ENCODE measurements at places on chromosomes 2 and 18. TPM values are rescaled to one million over a fixed set of nuclear protein-coding genes. Genes with fewer than 3 reads are reported as not detected.

- DNase-seq: no peak
These were observed 21.6 kb upstream of the SCLY start for GRCh38 chr2:238039151-238039550.

DNA sequence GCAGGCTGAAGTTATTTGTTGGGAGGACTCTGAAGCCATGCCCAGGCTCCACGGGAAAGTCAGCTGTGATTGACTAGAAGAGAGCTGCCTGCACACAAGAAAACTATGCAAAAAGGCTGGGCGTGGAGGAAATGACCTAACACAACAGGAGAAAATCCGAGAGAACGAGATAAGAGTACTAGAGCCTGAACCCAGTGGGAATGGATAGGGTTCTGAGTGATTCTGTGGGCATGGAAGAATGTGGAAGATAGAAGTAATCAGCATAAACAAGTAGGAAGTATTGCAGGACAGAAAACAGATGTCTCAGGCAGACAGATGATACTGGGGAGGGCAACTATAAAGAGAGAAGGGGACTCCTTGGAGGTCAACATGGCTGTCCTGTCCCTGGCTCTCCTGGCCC, 12.1 kb upstream of the COPS8 start:
- DNase-seq: no peak

DNA sequence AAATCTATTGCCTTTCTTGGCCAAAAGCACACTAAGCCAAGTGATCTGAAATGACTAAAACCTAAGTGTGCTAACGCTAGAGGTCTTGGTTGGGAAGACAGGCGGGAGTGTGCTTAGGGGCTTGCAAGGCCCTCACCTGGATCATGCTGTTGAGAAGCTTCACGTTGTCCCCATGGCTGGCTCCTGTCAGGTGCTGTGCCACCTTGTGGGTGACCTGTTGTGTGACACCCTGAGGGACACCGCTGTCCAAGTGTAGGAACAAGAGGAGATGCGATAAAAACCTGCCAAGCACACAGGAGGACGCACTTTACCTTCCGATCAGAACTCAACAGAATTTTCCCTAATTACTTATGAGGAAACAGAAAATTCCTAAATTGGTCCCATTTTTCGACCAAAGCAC, 50.8 kb downstream of the EPG5 start:
- DNase-seq: no peak

- no peak for DNase-seq
These were observed 253.7 kb upstream of the THUMPD2 start for GRCh38 chr2:40032650-40033319.

- DNase-seq: no peak
These were observed 106.4 kb downstream of the MBD2 start for GRCh38 chr18:54117853-54118773.

FNDC4 gene
- 1.6 TPM for total RNA-seq

DNA sequence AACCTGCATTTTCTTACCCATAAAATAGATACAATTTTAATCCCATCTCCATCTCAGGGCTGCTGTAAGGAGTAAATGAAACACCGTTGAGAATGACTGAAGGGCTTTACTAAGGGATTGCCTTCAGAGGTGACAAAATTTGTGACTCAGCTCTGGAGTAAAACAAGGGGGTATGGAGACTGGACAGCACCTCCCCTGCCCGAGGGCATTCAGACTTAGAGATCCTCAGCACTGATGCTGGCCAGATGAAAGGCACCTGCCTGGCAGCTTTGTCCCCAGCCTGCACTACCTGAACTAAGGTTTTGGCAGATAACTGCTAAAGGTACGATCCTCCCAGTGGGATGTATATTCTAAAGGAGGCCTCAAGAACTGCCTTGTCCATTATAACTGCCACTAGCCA, 105.9 kb upstream of the STPG4 start:
- no peak for DNase-seq

DNA sequence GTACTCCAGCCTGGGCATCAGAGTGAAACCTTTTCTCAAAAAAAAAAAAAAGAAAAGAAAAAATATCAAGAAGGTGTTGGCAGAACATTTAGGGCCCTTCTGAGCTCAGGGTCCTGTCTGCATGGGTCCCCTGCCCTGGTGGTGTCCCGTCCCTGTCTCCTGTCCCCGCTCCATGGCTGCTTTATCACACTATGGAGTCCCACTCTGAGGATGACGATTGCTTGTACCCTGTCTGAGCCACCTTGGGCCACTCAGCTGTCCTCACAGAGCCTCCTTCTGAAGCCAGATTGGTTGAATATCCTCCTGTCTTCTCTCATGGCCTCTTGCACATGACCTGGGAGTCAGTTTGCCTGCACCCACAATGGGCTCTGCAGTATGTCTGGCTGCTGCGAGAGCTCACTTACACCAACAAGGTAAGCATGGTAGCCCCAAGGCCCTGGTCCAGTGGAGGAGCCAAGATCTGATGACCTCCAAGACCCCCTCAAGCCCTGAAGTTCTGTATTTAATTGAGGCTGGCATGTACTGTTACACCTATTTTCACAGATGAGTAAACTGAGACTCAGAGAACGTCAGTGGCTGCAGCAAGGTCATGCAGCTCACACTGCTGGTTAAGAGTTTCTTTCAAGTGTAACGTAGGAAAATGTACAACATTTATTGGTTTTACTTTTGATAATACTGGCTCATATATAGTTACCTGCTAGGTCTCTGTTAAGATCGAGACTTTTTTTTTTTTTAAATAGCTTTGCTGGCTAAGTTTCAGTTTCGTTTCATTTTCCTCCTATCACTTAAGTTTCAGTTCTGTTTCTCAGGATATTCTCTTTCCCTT, 16.9 kb upstream of the ZCCHC2 start:
- DNase-seq: no peak

LINC00305 gene
- total RNA-seq: not detected

ASXL3 gene
- 1.4 TPM for total RNA-seq

DNA sequence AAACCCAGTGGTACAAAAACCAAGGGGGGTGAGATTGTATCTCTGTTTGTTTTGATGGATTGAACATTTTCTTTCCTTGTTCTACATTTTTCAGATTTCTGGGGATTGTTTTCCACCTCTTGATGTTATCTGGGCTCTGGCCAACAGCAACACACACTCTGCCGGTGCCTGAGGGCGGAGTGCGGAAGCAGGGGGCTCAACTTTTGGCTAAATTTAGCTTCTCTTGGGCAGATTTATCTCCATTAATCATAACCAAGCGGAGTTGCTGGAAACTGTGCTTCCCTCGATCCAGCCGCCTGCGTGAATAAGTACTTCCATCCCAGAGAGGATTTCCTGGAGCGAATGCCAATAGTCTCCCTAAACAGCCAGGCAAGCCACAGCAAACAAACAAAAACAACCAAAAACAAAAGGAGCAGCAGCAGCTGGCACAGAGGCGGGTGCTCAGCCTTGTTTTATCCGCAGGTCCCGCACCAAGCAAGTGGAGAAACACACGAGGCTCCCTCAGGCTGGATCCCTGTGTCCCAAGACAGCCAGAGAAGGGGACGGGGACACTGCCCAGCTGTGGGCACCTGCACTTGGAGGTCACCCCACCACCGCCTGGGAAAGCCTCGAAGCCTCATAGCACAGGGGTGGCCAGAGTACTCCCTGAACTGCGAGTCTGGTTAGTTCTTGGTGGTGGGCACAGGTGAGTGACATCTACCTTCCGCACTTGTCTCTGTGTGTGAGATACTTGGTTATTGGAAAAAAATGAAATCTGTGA, 143.4 kb downstream of the NDUFA10 start:
- DNase-seq: no peak

SCN2A gene
- 0.35 TPM for total RNA-seq

DNA sequence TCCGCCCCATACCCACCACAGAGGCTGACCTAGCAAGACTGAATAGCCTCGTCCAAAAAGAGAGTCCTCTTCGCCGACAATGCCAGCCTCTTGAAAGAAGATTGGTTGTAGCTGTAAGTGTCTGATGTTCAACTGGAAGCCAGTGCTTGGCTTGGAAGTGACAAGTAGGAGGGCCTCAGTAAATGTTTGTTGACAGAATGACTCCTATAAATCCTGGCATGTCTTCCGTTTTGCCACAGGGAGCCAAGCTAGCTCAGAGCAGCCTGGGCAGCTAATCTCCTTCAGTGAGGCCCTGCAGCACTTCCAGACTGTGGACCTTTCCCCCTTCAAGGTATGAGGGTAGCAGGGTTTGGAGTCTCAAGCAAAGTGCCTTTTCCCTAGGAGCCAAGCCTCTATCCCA, 14.9 kb downstream of the ELMOD3 start:
- DNase-seq: no peak

DNA sequence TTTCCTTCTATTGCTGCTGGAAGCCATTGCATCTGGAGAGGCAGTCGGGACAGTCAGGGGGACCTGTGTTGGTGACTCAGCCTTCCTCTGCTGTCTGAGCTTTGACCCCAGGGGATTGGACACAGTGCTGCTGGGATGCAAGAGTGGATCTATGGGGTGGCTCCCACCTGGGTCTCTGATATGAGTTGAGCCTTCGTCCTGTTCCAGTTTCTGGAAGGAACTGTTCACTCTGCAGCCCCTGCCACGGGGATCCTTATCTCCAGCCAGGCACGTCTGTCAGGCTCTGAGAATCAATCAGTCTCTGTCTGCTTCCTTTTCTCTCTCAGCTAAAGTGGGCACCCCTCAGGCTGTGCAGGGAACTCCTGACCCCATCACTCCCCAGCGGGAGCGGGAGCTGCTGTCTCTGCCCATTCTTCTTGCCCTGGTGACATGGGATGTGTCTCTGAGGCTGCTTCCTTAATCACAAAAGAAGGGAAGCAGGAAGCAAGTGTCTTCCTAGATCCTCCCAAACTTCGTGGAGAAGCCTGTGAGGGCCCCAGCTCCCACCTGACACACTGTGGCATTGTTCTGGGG, 51.7 kb downstream of the ARHGAP28 start:
- DNase-seq: no peak

- DNase-seq: no peak
These were observed 1153.3 kb upstream of the TMEFF2 start for GRCh38 chr2:193348055-193348454.

DNA sequence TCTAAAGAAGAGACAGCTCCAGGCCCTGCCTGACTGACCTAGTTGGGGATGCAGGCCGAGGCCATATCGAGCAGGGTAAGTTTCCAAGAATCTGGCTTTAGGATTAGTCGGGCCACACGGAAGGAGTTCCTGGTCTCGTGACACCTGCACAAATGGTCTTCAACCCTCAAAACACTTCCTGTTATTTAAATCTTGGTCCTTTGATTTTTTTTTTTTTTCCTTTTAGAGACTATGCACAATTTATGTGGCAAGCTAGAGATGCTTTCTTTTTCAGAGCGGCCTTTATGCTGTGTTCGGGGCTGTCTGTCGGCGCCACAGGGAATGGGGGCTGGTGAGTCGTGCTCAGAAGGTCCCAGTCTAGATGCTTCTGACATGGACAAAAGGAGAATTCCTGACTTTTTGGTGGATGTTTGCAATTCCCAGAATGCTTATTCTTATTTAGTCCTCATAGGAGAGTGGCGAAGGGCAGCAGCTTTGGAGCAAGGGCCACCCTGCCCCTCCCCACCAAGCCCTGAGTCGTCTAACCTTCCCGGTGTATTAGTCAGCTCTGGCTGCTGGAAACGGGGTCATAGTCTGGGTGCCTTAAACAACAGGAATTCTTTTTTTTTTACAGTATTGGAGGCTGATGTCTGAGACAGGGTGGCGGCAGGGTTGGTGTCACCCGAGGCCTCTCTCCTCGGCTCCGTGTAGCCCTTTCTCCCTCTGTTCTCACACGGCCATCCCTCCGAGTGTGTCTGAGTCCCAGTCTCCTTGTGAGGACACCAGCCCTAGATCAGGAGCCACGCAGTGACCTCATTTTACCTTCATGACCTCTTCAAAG, 27.4 kb downstream of the HPCAL1 start:
- no peak for DNase-seq

- no peak for DNase-seq
These were observed 1017.6 kb downstream of the DPP10 start for GRCh38 chr2:115460008-115460407.

SPDYA gene
- total RNA-seq: 1.9 TPM

DNA sequence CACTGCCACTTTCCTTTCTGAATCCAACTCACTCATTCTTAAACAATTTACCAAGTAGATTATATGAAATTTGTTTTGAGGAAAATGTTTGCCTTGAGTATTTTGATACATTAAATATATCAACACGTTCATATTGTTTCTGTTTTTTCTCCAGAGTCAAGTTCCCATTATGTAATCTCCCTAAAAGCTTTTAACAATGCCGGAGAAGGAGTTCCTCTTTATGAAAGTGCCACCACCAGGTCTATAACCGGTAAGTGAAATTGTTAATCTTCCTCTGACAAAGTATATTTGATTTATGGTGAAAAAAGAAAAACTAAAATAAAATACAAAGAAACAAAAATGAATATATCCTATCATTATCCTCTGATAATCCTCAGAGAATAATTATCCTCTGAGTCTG, 838.6 kb downstream of the MBD2 start:
- DNase-seq: no peak

- DNase-seq: no peak
These were observed 304.8 kb upstream of the SOX11 start for GRCh38 chr2:5387406-5387805.

DNA sequence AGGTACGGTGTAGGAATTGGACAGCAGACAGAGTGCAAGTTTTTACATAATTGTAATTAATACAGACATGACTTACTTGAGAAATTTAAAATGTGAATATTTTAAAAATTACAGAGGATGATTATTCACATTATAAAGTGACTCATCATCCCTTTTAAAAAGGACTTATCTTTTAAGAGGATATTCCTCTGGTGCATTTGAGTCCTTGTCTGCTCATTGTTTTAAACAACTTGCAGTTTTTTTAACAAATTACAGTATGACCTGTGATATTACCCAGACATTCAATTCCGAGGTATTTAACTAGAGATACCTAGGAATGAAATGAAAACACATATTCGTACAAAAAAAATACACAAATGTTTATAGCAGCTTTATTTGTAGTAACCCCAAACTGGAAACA, 38.0 kb downstream of the SPTBN1 start:
- DNase-seq: no peak

ARL5A gene
- total RNA-seq: 52.3 TPM

DNA sequence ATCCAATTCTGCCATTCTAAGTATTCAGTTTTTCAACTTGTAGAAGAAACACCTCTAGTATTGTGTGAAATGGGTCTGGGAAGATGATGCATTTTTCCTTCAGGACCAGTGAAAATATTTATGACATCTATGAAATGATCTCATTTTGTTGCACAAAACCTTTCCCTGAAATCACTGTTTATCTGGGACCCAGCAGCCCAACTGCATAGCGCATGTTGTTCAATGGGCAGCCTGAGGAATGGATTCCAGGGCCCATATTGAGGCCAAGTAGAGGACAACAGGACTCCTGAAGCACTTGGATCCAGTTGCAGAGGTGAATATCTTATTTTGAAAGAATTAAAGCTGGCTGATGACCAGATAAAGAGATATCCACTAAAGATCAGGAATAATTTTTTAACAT, 7.3 kb downstream of the RBMS1 start:
- DNase-seq: no peak

GRCh38 chr18:52582516-52582915, 242.5 kb downstream of the DCC start:
- no peak for DNase-seq

GRCh38 chr18:63683152-63683551, 19.6 kb upstream of the SERPINB11 start:
- DNase-seq: no peak

GRCh38 chr2:29615841-29616240, 305.5 kb downstream of the ALK start:
- DNase-seq: no peak

Measured in lower lobe of right lung (tissue), 2 donors.